ENCODE measurements at places on chromosomes 1 and 21.

GRCh38 chr1:209823143-209824041 lies 4.4 kb upstream of the UTP25 start:
- DNase-seq = peak; percentile 55

- no peak for DNase-seq
These were observed 198.9 kb downstream of the HS2ST1 start for GRCh38 chr1:87113313-87113712.

DNA sequence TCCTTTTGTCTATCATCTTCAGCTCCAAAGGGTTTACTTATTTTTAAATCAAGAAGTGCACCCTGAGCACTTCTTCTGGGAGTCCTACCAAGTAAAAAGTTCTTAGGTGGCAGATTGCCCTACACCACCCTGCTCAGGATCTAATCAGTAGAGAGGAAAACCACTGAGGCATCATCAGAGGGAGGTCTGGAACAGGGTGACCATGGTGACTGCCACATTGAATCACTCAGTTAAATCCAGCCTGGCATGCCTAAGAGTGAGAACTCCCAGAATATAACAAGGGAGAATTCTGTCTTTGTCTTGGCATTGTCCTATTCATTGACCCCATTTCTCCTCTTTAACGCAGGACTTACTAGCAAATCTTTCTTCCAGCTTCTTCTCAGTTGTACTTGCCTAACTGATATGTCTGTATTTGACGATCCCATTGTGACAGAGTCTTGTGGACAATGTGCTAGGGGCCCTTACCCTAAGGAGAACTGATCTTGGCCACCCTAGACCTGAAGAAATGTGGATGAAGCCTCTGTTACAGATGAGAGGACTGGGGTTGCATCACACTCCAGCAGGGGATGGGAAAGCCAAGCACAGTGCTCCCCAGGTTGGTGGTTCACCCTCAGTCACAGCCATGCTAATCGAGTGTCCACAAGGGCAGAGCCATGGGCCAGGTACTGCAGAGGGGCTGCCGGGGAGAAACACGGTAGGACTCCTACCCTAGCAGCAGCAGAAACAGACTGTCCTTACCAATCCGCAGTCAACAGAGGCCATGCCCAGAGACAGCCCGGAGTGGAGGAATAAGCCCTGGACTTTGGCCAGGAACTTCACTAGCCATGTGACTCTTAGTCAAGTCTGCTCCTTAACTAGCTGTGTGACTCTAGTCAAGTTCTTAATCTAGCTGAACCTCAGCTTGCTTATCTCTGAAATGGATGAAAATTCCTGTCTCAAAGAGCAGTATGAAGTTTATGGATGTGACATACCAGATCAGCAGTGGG lies 15.4 kb downstream of the PKP1 start:
- no peak for DNase-seq

DNA sequence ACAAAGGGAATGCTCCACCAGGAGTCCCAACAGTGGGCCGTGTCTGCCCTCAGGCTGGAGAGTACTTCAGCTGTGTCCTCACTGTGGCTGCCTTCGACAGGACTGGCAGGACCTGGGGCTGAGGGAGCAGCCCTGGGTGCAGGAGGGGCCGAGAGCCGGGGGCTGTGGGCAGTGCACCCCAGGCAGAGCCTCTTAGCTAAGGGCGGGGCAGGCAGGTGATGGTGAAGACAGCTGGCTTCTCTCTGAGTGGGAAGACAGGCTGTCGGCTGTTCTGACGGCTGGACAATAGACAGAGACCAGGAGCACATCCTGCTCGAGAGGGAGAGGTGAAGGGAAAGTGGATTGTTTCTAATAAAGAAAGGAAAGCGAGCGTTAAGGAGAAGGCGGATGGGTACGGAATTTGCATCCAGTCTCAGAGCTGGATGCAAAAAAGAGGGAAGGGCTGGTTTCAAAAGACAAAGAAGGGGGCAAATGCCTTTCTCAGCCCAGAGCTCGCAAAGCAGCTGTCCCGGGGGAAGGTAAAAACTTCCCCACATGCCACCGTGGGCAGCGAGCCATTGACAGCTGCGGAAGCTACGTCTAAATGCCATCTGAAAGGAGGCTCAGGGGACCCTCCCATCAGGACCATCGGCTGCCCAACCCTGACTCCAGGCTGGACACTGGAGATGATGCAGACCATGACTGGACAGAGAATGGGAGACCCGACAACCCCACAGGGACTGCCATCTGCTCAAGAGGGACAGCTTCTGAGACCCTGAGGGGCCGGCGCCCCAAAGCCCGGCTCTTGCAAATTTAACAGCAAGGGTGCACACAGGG lies 92.0 kb downstream of the STUM start:
- DNase-seq = peak; percentile 57

DNA sequence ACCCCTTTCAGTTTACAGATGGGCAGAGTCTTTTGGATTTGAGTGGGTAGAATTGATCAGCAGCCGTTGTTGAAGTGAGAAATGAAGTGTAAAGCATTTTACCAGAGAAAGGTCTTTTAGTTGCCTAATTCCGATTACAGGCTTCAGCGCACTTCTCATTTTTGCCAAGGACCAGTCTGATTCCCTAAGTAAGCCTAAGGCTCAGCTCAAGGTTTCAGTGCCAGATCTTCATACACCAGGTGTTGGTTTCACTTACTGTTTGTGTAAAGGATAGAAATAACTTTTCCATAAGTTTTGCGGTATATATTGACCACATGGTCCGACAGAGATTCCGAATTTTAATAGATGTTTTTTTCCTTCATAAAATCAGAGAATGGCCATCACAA lies 83.9 kb upstream of the BMP8A start:
- no peak for DNase-seq

- DNase-seq = no peak
These were observed 150.0 kb downstream of the ADGRL2 start for GRCh38 chr1:81950591-81951244.

DNA sequence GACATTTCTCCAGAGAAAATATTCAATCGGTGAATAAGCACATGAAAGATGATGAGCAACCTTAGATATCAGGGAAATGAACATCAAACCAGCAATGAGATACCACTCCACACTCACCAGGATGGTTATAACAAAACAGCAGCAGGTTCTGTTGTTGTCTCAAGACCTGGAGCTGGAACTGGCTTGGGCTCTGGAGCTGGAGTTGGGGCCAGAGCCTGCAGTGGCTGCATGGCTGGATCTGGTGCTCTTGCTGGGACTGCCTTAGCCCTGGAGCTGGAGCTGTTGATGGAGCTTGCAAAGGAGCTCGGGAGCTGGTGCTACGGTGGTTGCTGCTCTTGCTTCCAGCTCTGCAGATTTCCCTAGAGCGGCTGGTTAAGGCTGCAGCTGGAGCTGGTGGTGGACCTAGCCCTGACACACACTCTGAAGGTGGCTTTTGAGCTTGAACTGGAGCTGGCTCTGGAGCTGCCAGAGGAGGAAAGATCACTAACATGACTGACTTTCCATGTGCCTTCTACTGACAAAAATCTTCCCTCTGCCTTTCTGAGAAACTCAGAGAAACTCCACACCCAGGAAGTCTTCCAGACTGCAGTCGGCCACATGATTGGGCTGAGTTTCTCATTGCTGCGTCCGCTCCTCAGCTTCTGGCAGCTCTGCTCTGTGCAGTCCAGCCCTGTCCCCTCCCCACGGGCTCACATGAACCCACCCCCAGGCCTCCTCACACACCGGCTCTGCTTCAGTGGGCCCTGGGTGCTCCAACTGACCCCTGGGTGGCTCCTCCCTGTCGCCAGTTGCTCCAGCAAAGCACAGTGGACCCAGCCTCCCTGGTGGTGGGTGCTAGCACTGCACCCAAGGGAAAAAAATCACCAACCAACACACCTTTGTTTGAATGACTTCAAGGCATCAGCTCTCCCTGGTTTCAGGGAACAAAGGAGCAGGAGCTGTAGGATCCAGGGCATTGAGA lies 139.1 kb upstream of the FMN2 start:
- peak; percentile 44 for DNase-seq

Data from SHP77 (cell line).